ENCODE measurements at places on chromosomes 2 and 18.

- no peak for DNase-seq
These were observed 43.5 kb upstream of the TMEM247 start for GRCh38 chr2:46435796-46436360.

DNA sequence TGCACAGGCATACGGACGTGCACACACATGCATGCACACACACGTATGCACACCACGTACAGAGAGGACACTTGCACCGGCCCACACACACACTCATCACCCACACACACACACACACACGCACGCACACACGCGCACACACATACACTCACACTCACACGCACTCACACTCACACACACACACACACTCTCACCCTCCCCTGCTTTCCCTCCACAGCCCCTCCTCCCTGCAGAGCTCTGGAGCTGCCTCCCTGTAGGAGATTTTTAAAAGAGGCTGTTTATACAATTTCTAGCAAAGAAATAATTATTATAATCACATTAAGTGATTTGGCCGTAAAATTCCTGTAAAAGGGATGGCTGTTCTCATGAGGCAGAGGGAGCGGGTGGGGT is 36.5 kb upstream of the SNED1 start:
- no peak for DNase-seq

- DNase-seq, result no peak
These were observed 42.1 kb downstream of the CALCRL start for GRCh38 chr2:187405921-187406320.

GRCh38 chr2:106178716-106179115 is 15.4 kb downstream of the UXS1 start:
- no peak for DNase-seq

DNA sequence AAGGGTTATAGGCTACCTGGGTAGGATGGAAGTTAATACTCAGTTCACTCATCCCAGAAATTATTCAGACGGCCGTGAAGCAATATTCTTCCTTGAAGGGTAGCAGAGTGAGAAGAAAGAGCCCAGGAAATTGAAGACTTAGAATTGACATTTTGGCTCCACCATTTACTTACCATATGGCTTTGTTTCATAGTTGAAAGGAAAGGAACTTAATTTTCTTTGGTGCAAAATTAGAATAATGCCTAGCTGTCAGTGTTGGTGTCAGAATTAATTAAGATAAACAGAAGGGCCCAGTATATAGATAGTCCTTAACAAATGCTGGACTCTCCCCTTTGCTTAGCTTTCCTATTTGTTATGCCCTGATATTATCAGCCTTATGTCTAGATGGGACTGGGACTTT is 263.2 kb downstream of the KCNJ3 start:
- no peak for DNase-seq

DNA sequence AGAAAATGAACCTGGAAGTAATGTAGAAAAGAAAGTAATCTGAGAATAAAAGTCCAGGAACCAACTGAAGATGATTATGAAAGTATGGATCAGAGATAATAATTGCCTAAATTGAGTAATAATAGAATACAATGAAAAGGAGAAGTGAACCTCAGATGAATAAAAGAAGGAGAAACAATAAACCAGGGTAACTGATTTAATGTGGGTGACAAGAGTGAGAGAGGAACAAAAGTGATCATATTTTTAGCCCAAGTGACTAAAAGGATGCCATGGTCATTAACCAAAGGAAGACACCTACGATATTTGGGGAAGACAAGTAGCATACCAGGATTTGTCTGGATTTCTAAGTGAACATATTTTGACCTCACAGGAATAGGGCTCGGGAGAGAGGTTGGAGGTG is 600.6 kb downstream of the RNF144A start:
- peak; percentile 13 for DNase-seq

GRCh38 chr2:220165401-220165800 is 538.0 kb downstream of the SLC4A3 start:
- no peak for DNase-seq

DNA sequence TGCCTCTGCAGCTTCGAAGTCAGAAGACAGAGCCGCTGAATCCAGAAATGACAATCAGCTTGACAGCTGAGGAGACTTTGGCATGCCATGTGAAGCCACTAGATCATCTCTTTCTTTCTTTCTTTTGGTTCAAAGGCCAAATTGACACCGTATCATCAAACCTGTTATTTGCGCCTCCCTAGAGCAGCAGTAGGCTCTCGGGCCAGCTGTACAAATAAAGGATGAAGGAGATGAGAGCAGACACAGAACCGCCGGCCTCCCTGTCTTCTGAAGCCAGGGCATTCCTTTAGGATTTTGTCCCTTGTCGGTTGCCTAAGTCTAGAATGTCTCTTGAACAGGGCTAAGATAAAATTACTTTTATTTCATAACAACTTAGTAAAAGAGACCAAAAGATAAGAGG is 36.8 kb downstream of the COL4A4 start:
- no peak for DNase-seq

DNA sequence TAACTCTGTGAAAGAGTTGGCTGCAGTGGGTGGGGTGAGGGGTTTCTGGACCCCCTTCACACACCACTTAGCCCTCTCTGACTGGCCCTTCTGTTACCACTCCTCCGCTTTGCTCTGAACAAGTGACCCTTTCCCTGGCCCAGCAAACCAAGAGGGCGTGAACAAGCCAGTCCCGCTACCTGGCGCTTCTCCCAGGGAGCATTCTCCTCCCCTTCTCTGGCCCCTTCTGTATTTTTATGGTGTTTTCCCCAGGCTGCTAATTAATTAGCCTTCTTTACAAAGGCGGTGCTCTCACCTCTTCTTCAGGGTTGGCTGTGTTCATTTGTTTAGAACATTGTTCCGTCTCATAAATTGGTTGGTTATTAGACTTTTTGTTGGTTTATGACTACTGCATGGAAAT is 180.1 kb downstream of the MGAT5 start:
- DNase-seq, result no peak

- DNase-seq, result no peak
These were observed 4.0 kb downstream of the SERPINB13 start for GRCh38 chr18:63590966-63591695.

DNA sequence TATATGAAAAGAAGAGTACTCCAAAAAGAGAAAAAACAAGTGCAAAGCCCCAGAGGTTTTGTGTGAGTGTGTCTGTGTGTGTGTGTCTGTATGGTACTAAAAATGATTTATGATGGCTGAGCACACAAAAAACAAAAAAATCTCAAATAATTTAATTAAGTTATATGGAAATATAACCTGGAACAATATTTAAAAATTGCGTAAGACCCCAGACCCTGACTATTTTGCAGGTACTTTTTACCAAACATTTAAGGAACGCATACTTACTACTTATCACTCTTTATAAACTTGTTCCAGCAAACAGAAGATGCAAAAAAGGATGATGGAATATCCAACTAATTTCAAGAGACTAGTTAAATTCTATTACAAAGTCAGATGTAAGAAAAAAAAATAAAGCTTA is 317.4 kb upstream of the KCNH7 start:
- no peak for DNase-seq

DNA sequence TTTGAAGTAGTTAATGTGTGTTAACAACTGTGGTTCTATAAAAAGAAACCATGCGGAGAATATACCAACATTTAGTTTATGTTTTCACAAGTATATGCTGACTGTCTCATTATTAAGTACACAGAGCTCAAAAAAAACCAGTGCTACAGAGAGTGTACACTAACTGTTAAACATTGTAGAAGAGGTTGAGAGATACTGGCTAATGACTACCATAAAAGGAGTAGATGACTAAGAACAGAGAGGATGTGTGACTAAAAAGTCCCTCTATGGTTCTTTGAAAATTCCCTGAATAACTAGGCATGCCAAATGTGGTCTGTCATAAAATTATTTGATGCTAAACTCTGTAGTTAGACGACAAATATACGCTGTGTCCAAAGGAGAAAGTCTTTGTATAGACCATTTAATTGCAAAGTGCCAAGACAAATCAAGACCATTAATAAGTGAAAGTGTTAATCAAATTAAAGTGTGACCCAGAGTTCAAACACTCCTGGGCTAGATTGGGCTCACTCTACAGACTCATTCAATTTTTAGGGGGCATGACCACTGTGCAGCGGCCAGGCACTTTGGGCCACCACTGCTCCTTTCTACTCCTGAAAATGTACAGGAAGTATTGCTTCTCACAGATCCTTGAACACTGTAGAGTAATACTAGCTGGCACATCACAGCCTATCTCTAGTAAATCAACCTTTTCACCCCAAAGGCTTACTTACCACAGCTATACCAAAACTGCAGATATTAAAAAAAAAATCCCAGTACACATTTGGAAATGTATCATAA is 45.1 kb upstream of the SERTAD2 start:
- DNase-seq, result peak; percentile 82

DNA sequence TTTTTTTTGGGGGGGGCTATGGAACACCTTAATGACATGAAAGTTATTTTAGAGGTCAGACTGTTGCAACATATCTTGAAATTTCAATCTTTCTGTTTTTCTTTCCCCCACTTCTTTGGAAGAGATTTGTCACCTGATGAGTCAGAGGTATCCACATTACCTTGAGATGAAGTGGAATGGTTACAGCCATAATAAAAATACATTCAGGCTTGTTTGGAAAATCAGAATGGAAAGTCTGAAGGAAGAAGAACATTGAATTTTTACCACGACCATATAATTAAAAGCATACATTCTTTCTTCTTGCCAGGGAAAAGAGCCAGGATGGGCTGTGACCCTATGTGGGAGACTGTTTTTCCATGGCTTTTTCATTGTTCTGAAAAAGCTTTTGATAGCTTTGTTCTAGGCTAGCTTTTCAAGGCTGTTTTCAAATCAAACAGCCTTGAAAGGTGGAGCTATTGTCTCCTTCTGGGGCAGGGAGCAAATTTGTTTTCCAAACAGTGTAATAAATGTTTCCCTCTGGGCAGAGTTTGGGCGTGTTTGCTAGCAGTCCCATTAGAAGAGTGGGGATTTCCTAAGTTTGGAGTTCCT is 2.3 kb upstream of the GTF3C3 start:
- DNase-seq, result no peak

- DNase-seq, result peak; percentile 16
These were observed 32.0 kb downstream of the CTAGE1 start for GRCh38 chr18:22385718-22386117.

DNA sequence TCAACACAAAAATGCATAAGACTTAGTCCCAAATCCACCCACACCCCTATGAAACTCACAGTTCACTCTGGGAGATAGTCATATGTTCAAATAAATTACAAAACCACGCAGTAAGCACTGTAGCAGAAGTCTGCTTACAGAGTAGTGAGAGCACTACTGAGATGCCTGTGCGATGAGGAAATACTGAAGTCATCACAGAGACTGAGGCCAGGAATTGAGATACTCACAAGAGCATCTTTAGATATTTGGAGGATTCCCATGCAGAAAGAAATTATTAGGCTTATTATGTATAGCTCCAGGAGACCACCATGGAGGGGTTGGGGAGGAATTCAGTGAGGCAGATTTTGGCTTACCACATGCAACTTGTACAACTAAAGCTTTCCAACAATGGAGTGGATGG is 82.3 kb downstream of the ANTXR1 start:
- peak; percentile 90 for DNase-seq

GRCh38 chr2:113826346-113827285 is 63.3 kb upstream of the ACTR3 start:
- no peak for DNase-seq

- DNase-seq, result no peak
These were observed 31.0 kb downstream of the GAD1 start for GRCh38 chr2:170847716-170848115.

DNA sequence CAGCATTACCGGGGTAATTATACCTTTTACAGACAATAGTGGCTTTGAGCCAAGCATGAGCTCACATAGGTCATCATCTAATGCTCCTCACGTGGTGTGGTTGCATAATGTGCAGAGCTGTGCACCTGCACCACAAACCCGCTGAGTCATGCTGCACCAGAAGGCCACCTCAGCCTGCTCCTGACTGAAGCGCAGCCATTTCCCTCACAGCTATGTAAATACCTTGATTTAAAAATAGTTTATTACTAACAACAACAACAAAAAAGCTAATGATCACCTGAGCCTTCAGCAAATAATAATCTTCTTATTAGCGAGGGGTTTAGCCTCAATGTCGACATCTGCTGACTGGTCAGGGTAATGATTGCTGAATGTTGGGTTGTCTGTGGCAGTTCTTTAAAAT is 238.8 kb downstream of the MBD5 start:
- no peak for DNase-seq

- peak; percentile 18 for DNase-seq
These were observed 67.4 kb downstream of the TNP1 start for GRCh38 chr2:216792222-216793021.

DNA sequence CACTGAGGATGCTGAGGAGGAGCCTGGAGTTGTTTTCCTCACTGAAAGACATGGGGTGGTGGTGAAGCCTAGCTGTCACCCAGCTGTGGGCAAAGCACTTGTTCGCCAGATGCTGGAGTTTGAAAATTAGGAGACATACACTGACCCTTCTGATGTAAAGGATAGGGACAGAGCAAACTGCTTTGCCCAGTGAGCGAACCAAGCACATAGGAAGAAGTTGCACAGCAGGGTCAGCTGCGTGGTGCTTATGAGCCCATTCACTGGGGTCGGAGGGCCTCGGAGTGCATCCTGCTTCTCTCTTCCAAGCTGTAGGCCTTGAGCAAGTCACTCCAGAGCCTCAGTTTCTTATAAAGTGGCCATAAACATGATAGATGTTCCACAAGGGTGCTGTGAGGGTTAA is 50.9 kb downstream of the HK2 start:
- no peak for DNase-seq

- DNase-seq, result no peak
These were observed 41.0 kb downstream of the CDKL4 start for GRCh38 chr2:39202639-39203369.

DNA sequence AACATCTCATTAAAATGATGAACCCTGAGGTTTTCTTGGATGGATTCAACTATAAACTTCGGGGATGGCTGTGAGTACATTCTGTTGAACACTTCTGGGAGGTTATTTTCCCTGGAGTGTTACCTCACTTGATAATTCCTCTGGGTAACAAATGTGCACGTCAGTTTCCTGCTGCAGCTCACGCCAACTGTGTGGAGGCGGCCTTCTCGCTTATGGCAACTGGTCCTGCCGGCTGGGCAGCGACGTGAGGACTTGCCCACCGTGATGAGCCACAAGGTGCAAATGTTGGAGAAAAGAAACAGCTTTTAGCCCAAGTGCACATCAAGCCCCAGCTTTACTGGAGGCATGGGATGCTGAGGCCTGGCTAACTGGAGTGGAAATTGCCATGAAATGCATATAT is 15.9 kb downstream of the MYCN start:
- DNase-seq, result no peak

- no peak for DNase-seq
These were observed 75.0 kb upstream of the CCDC85A start for GRCh38 chr2:56108806-56109205.

DNA sequence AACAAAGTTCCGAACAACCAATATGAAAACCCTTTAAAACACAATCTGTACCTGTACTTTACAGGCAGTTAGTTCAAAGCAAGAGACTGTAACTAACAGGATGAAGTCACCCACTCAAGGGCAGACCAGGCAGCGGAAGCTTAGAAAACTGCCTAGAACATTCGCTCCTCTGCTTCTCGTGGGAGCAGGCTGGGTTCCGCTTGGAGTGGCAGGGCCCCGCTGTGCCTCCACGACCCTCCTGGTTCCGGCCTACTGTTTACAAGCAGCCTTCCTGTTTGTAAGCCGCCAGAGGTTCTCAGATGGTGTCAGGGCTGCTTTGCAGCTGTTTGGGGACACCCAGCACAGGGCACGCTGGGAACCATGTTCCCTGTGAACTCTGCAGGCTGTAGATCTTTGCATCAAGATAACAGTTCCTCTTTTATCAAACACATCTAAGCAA is 31.3 kb downstream of the CIB4 start:
- no peak for DNase-seq

GRCh38 chr2:12824351-12824777 is 107.6 kb downstream of the TRIB2 start:
- no peak for DNase-seq
